ENCODE measurements at places on chromosomes 2 and 18. TPM values are rescaled to one million over a fixed set of nuclear protein-coding genes. Genes with fewer than 3 reads are reported as not detected.

Gene LRATD1
- total RNA-seq, result not detected

Gene SERPINB12
- total RNA-seq, result not detected

Gene VWA3B
- 0.33 TPM for total RNA-seq

Gene ARHGEF33
- total RNA-seq, result 0.02 TPM

Gene DNAH6
- 0.05 TPM for total RNA-seq

Gene ACMSD
- total RNA-seq, result not detected

Gene AGBL5
- 29.7 TPM for total RNA-seq

Gene RGPD4
- total RNA-seq, result not detected

Gene FAP
- 0.15 TPM for total RNA-seq

Gene ZSWIM2
- total RNA-seq, result not detected

Gene EFEMP1
- total RNA-seq, result 44.6 TPM

Gene GPR35
- total RNA-seq, result 0.50 TPM

Gene UGT1A4
- 0.12 TPM for total RNA-seq

Gene OR6B2
- total RNA-seq, result not detected

Gene MAL
- 0.12 TPM for total RNA-seq

Gene SLC5A7
- total RNA-seq, result not detected

Gene FAM110C
- 0.14 TPM for total RNA-seq

Gene ARHGEF4
- total RNA-seq, result 7.4 TPM

Gene FBLN7
- total RNA-seq, result 0.58 TPM

Gene ARHGAP28
- 0.02 TPM for total RNA-seq

Gene AAK1
- total RNA-seq, result 14.7 TPM

Gene RESP18
- total RNA-seq, result not detected

Gene ARHGAP15
- not detected for total RNA-seq

Gene VWC2L
- total RNA-seq, result not detected

Gene PLEKHH2
- 2.5 TPM for total RNA-seq

Gene MYCN
- not detected for total RNA-seq

Gene CD8B2
- not detected for total RNA-seq

Gene CYP26B1
- total RNA-seq, result 16.9 TPM

Gene GAL3ST2
- 0.42 TPM for total RNA-seq

Gene SIX2
- total RNA-seq, result 0.97 TPM

Gene DSC3
- total RNA-seq, result 1.6 TPM
